ENCODE measurements at places on chromosomes 2 and 18.
A peak's percentile ranks its signal among the peaks of the same experiment; 100 is the strongest.

DNA sequence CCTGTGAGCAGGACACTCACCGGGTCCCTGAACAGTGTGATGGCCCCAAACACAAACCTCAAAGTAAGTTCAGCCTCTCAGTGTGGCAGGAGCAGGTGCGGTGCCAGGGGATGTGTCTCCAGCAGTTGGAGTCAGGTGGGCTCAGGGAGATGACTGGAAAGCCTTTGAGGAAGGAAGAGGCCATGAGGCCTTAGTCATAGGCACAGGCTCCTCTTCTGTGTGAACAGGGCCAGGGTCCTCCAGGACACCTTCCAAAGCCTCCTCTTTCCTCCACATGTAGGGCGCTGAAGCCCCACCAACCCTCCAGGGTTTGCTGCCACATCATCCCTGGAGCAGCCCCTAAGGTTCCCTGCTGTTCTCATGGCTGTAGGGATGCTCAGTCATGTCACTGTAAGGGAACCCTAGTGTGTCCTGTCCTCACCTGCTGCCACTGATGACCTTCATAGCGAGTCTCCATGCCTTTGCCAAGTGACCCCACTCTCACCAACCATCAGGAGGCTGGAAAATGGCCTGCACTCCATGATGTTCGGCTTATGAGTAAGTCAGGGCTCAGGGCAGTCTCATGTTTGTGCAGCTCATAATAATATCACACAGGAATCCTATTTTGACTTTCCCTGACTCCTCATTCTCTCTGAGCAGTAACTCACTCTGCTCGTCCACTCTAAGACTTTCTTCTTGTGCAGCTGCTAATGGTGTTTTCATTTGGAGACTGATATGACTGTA, 1152.9 kb downstream of the RPIA start:
- DNase-seq, result no peak

GRCh38 chr2:3523551-3524041, 4.3 kb upstream of the ADI1 start:
- DNase-seq, result no peak

- no peak for DNase-seq
Measured at GRCh38 chr2:88191722-88192042, 21.5 kb downstream of the THNSL2 start.

- peak; percentile 85 for DNase-seq
Measured at GRCh38 chr2:11344342-11344955, at the start of gene ROCK2. ROCK2 (minus strand) TSS chr2:11344636; CDS start chr2:11344136, 500 bp downstream.

DNA sequence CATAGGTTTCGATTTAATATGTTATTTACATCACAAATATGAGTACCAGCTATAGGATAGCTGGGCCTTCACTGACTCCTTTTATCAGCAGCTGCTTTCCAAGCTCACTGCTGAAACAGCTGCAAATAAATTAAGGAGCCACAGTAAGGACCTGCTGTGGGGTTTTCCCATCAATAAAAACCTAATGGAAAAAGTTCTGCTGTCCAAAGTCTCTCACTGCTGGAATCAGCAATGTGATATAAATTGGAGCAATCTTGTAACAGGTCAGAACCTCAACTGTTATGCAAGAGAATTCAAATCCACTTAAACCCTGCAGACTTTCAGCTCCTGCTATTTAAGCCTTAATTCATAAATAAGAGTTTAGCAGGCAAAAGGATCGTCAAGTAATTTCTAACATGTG, 61.3 kb downstream of the NEB start:
- no peak for DNase-seq

DNA sequence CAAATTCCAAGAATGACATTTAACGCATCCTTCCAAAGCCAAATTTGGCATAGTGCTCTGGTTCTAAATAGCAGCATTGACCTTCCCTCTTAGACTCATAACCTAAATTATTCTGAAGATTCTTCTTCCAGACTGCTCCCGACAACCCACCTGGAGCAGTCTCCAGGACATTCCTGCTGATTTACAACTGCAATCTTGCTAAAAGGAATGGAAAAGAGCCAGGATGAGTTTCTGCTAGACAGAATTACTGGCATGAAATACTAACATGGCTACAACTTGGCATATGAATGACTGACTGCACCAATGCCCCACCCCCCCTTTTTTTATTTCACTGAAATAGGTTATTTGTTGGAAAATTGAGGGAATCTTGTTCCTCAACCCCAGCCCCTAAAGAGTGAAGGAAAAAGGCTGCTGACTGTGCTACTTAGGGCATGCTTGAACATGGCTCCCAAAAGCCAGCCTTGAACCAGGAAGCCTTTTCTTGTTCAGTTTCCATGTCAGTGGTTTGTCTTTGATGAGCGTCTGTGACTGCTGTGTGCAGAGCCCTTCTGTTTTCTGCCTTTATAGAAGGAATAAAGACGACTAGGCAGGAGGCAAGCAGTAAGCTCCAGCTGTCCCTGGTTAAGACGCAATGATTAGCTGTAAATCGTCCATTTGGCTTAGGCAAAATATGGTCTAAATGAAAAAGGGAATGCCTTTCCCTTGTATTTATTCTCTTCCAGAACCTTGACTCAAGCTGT, 47.4 kb upstream of the ITGB6 start:
- DNase-seq, result no peak

GRCh38 chr2:62956651-62957050, 94.0 kb upstream of the OTX1 start:
- no peak for DNase-seq

DNA sequence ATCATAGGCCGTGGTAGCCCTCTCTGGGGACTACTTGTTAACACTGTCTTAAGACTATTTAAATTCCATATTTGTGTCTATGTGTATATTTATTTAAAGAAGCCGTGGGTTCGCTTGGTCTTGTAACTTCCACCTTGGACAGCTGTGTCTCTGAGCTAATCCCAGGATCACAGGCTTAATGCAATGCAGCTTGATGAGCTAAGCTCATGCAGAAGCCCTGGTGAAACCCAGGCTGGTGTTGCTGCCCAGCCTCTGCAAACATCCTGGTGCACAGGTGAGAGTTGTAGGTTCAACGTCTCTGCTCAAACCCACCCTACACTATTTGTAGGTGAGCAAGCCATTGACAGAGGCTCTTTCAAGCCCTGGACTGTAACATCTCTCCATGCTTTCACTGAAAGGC, 211.8 kb downstream of the FAM210A start:
- no peak for DNase-seq

GRCh38 chr2:216678813-216679657, 16.3 kb downstream of the IGFBP5 start:
- DNase-seq, result no peak

GRCh38 chr2:119049968-119050704, 108.1 kb downstream of the MARCO start:
- no peak for DNase-seq

DNA sequence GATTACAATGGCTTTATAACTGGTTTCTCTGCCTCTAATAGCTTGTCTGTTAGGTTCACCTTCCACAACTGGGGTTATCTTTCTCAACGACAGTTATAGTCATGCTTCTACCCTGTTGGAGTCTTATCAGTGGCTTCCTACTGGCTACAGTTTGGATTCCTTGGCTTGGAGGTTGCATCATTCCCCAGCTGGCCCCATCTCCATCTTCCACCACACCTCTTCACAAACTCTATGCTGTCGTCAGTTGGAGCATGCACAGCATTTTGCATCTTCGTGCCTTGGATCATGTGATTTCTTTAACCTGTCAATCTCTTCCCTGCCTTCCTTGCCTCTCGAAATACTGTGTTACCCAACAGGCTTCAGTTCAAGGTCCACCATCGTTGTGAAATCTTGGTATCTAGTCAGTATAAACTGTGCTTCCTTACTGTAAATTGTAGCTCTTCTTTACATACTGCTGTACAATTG, 316.3 kb upstream of the CXCR4 start:
- no peak for DNase-seq

DNA sequence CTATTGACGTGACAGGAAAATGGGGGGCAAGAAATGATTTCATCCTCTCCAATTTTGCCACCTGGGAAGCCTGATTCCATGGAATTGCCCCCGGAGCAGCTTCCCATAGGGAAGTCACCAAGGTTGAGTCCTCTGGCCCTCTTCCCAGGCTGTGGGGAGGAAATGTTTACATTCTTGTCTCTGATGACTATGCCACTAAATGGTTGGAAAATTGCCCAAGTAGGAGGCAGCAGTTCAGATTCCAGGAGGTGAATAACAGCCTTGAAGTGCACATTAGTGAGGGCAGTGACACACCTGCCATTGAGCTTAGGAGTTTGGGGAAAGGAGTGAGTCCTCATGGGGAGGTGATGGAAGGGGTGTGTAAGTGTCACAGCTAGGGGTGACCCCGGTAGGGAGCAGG, 449.2 kb upstream of the DCC start:
- DNase-seq, result no peak

GRCh38 chr18:755506-755905, 43.1 kb upstream of the ENOSF1 start:
- no peak for DNase-seq

GRCh38 chr18:79332646-79333045, 63.1 kb upstream of the NFATC1 start:
- DNase-seq, result no peak

DNA sequence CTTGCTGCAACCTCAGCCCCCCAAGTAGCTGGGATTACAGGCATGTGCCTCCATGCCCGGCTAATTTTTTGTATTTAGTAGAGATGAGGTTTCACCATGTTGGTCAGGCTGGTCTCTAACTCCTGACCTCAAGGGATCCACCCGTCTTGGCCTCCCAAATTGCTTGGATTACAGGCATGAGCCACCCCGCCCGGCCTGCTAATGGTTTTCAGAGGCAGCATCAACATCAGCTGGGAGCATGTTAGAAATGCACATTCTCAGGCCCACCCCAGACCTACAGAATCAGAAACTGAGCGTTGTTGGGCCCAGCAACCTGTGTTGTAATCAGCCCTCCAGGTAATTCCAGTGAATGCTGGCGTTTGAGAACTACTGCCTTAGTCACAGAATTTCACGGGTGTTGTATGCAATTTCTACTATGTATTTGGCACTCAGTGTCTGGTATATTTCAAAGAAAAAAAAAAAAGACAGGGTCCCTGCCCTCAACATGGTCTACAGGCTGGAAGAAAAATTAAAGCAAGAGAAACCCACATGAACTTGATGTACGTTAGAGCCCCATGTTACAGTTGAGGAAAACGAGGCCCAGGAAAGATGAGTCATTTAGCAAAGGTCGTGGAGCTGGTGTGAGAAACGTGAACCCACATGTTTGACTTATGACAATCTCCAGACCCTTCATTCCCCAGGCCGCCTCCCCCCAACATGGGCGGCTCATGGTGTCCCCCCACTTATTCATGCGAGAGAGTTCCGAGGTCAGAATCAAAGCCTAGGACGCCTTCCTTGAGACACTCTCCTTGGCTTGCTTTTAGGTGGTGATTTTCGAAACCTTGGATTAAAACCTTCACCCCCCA, 35.3 kb downstream of the SH3BP4 start:
- DNase-seq, result no peak

GRCh38 chr2:168781191-168781817, 21.1 kb upstream of the NOSTRIN start:
- DNase-seq, result no peak

- DNase-seq, result no peak
Measured at GRCh38 chr2:60840880-60841279, 40.5 kb upstream of the REL start.

DNA sequence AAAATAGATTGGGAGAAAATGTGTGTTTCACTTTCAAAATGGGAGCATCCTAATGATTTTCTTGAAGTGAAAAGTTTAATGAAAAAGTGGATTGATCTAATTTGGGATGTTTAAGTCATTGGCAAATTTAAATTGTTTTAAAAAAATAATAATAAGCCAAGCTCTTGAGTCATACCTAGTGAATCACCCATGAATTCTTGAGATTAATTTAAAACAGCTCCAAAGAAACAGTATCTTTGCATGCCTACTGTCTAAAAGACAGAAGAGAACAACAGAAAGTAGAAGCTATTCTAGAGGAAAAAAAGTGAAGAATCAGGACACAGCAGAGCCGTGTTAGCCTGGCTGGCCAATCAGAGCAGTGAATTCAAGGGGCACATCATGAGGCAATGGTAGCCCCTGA, 7.7 kb downstream of the ACVR1C start:
- DNase-seq, result no peak

- peak; percentile 66 for DNase-seq
Measured at GRCh38 chr2:147288131-147288530, 556.7 kb upstream of the ACVR2A start.

DNA sequence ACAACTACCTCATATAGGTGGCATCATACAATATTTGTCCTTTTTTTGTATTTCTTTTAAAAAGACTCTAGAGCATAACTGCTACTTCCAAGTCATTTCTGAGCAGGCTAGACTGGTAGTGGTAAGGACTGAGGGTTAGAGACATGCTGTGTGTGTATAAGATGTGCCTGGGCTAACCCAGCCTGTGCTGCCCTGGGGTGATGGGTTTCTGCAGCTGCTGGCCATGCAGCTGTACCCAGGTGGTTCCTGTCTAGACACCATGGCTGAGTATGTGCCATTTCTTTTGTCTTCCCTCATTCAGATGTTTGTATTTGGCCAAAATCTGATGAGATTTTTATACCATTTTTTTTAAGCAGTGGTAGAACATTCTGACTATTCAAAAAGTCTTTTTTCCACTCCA, 40.0 kb downstream of the MERTK start:
- no peak for DNase-seq

GRCh38 chr2:14960686-14961324, 328.3 kb downstream of the LRATD1 start:
- no peak for DNase-seq
